Upper lobe of right lung (tissue), 1 donor: ENCODE measurements at places on chromosomes 11 and 22.

DNA sequence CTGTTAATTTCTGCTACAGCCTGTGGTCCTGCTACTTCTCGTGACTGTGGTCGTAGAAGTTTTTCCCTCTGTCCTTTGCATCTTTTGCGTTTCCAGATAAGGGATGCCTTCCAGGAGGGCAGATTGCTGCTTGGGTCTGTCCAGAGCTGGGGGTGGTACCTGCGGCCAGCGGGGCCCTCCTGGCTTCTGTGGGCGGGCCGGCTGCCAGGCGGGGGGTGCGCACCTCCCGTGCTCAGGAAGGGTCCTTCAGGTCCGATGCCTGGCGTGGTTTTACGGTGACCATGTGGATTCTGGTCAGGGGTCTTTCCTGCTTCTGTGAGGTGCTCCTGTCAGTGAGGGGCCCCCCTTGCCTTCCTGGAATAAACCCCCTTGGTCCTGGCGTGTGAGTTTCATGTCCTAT is 84.8 kb downstream of the KCNQ1 start:
- H3K27me3 ChIP-seq: no peaks in the 10 kb centered on the region
- DNase-seq: peak; percentile 58
- H3K36me3 ChIP-seq: no peaks in the 10 kb centered on the region
- no peak overlapping the region for H3K4me3 ChIP-seq
- H3K27ac ChIP-seq: no peak overlapping the region
- H3K4me1 ChIP-seq: peaks cover 17% of the 10 kb centered on the region

GRCh38 chr11:73453562-73453961 is 77.4 kb downstream of the RELT start:
- no peaks in the 10 kb centered on the region for H3K27me3 ChIP-seq
- no peaks in the 10 kb centered on the region for H3K36me3 ChIP-seq
- no peak overlapping the region for H3K27ac ChIP-seq
- H3K4me1 ChIP-seq: peaks cover 12% of the 10 kb centered on the region

- no peak overlapping the region for H3K27ac ChIP-seq
- no peaks in the 10 kb centered on the region for H3K36me3 ChIP-seq
- no peaks in the 10 kb centered on the region for H3K4me1 ChIP-seq
- no peak for DNase-seq
- no peak overlapping the region for H3K4me3 ChIP-seq
Measured at GRCh38 chr11:44286268-44286880, 23.6 kb downstream of the ALX4 start.

- H3K27me3 ChIP-seq: no peaks in the 10 kb centered on the region
- H3K36me3 ChIP-seq: no peaks in the 10 kb centered on the region
- H3K27ac ChIP-seq: no peak overlapping the region
- H3K4me3 ChIP-seq: no peak overlapping the region
Measured at GRCh38 chr11:19721176-19721575, 8.5 kb downstream of the NAV2 start.

- no peaks in the 10 kb centered on the region for H3K27me3 ChIP-seq
- H3K36me3 ChIP-seq: no peaks in the 10 kb centered on the region
- no peak for DNase-seq
Measured at GRCh38 chr11:132904607-132905006, 627.7 kb downstream of the OPCML start.

DNA sequence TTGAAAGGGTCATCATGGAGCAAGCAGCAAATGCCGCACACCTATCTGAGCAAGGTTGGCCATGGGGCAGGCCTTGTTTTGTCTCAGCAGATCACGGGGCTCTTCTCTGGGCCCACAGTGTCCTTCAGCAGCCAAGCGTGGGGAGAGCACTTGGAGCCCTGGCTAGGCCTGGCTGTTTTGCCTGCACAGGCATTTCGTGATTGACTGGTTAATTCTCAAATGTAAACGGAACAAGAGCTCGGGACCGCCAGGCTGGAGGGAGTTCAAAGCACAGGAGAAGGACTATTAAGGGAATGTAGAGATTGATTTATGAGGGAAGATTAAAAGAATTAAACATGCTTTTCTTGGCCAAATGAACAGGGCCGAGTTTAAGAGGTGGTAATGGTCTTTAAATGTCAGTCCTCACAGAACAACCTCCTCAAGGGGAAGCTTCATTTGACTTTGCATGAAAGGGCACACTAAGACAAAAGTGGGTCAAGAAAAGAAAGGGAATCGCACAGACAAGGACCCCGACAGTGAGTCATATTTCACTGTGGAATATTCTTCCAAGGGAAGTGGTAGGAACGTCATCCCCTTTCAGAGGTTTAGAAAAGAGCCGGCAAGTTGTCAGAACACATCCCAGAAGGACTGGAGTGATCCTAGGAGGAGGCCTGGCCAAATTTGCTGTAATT is 20.7 kb downstream of the SPON1 start:
- peak overlapping the region; percentile 17 for H3K27ac ChIP-seq
- DNase-seq: no peak
- H3K36me3 ChIP-seq: no peaks in the 10 kb centered on the region
- no peak overlapping the region for H3K4me3 ChIP-seq
- H3K27me3 ChIP-seq: no peaks in the 10 kb centered on the region
- peaks cover 4% of the 10 kb centered on the region for H3K4me1 ChIP-seq

DNA sequence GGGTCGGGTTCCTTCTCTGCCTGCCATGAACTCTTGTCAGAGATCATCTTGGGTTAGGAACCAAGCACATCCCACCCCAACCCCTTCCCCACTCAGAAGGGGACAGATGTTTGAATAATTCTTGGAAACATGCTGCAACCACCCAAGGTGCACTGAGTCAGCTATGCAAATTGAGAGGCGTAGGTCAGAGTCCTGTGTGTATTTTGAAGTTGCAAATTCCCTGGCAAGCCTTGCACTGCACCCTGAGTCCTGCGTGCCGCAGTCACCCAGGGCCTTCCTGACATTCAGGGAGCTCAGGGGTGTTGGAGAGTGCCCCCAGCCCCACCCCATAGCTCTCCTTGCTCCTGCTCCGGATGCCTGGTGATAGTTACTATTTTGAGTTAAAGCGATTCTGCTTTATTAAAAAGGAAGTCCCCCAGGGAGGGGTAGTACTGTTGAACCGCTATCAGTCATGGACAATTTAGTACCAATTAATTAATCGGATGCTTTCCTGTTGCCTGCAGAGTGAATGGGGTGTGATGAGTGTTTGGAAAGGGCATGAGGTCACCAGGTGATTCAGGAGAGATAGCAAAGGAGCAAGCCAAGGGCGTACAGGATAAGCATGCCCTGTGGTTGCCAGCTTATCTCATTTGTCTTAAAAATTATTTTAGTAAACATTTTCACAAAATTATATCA is 123.7 kb downstream of the GRIK4 start:
- no peaks in the 10 kb centered on the region for H3K36me3 ChIP-seq
- H3K4me1 ChIP-seq: no peaks in the 10 kb centered on the region
- H3K27me3 ChIP-seq: no peaks in the 10 kb centered on the region
- H3K27ac ChIP-seq: no peak overlapping the region
- H3K4me3 ChIP-seq: no peak overlapping the region
